Endothelial cell of umbilical vein (primary cell): ENCODE measurements at places on chromosomes 16 and 17. TPM values are rescaled to one million over a fixed set of nuclear protein-coding genes. Genes with fewer than 3 reads are reported as not detected.

DNA sequence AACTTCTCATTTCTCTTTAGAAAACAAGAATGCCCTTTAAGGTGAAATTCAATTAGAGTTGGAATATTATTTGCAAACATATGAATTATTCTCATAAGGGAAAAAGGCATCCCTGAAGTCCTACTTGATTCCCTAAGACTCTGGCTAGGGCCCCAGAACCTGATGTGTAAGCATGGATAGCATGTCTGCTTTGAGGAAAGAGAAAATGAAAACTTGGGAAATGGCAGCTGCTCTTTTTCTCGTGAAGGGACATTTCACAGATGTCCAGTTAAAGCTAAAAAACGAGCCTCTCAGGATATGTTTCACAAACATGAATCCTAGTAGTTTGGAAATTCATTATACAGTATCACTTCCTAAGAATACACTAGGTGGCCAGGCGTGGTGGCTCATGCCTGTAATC, 112.3 kb upstream of the CLEC3A start:
- no peaks in the 10 kb centered on the region for H3K27me3 ChIP-seq
- H3K27ac ChIP-seq: no peak overlapping the region
- no peak overlapping the region for H3K4me3 ChIP-seq
- no peaks in the 10 kb centered on the region for H3K36me3 ChIP-seq

DNA sequence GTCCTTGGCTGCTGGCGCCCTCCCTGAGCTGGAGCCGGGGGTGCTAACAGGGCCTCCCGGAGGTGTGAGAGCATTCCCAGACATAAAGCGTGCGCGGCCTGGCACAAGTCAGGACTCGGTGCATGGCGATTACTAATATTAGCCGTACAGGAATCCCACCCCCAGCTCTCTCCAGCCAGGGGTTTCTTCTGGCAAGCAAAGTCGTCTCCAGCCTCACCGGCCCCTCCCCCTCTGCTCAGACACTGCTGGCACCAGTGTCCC, 5.0 kb downstream of the CASKIN1 start:
- no peak for DNase-seq
- H3K27me3 ChIP-seq: peaks cover 13% of the 10 kb centered on the region
- no peak overlapping the region for H3K27ac ChIP-seq
- H3K4me3 ChIP-seq: no peak overlapping the region
- H3K36me3 ChIP-seq: no peaks in the 10 kb centered on the region

DNA sequence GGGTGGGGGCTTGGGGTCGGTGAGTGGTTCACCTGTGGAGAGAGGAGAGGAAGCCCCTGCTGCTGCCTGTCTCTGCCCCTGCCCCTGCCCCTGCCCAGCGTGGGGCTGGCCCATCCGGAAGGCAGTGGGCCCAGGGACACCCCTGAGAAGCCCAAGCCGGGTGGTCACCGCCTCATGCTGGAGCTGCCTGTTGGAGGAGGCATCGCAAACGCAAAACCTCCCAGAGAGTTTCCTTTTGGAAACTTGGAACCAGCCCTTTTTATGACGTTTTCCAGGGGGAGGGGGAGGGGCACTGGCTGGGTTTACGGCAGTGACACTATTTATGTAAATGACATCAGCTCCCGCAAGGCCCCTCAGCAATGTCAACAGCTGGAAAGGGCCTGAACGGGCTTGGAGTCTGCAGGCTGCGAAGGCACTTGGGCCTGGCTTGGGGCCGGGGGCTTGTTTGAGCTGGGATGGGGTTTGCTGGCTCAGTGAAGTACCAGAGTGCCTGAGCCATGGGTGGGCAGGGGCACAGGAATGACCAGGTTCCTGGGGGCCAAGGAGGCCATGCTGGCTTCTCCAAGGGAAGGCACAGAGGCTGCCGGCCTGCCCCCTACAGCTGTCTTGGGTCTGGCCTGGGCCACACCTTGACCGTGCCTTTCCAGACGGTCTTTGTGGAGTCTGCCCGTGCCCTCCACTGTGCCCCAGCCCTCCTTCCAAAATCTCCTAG, 219.5 kb downstream of the NTN1 start:
- peaks cover 13% of the 10 kb centered on the region for H3K4me1 ChIP-seq
- H3K27me3 ChIP-seq: no peaks in the 10 kb centered on the region
- no peak overlapping the region for H3K27ac ChIP-seq
- peak; percentile 39 for DNase-seq
- no peaks in the 10 kb centered on the region for H3K36me3 ChIP-seq

GRCh38 chr17:43445009-43445589, 38.7 kb upstream of the DHX8 start:
- peaks cover 4% of the 10 kb centered on the region for H3K27me3 ChIP-seq
- no peak for DNase-seq
- no peaks in the 10 kb centered on the region for H3K36me3 ChIP-seq
- no peak overlapping the region for H3K27ac ChIP-seq
- no peaks in the 10 kb centered on the region for H3K4me1 ChIP-seq

- H3K4me3 ChIP-seq: peak overlapping the region; percentile 22
- H3K27me3 ChIP-seq: no peaks in the 10 kb centered on the region
- H3K4me1 ChIP-seq: peaks cover 29% of the 10 kb centered on the region
- no peak overlapping the region for H3K27ac ChIP-seq
- no peak for DNase-seq
Measured at GRCh38 chr17:81518785-81519283, 6.2 kb upstream of the ACTG1 start.

Gene VTN
- total RNA-seq: not detected in 2 replicates

Gene GRIN2A
- not detected in 2 replicates for total RNA-seq
